GOT3 (cell line): ENCODE measurements at places on chromosomes 6 and 20.

DNA sequence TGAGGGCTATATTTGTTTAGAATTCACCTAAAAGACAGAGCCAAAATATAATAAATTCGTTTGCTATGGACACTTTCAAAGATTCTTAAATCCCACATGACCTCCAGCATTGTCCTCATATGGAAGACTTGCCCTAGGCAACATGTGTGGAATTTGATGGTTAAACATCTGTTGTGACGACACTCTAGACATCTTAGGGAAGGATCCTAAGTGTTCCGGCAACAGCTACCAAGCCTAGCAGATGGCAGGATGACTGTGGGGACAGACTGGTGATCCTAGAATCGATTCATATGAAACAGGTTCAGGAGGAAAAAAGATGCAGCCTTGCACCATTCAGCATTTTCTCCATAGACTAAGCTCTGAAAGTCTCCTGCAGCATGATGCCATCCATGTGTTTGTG lies 77.6 kb upstream of the BACH2 start:
- no peak for DNase-seq

- DNase-seq, result peak; percentile 22
Measured at GRCh38 chr20:17995967-17996819, 27.4 kb downstream of the MGME1 start.

DNA sequence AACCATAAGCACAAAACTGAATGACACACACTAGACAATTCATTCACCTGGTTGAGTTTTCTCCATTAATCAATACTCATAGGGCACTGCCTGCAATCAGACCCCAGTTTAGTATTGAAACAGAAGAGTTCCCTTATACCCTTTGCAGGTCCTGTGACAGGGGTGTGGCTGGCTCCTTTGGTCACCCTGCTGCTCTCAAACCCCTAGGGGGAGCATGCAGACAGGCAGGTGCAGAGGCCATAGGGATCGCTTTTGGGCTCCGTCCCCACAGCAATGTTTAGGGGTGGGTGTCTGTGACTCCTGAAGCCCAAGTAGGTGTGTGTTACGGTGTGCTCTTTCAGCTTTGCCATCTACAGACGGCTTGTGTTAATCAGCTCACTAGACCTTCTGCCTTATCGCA lies 210.4 kb downstream of the CENPW start:
- no peak for DNase-seq

DNA sequence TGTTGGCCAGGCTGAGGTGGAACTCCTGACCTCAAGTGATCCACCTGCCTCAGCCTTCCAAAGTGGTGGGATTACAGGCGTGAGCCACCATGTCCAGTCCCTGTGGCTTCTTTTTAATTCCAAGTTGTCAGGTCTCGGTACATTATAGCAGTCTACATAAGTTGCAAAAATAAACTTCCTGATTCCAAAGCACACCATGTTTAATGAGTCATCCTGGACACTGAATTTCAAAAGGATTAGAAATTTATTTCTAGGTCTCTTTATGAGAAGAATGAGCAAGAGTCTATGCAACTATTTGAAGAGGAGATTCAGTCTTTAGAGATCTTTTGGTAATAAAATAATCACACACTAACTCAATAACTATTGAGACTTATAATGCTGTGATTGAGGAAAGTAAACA lies 63.9 kb upstream of the MCHR2 start:
- no peak for DNase-seq

GRCh38 chr6:148027201-148027600 lies 315.4 kb upstream of the SASH1 start:
- no peak for DNase-seq

- DNase-seq, result no peak
Measured at GRCh38 chr6:159974932-159975331, 6.0 kb downstream of the IGF2R start.

GRCh38 chr6:147707524-147707923 lies 199.0 kb downstream of the SAMD5 start:
- DNase-seq, result no peak
